ENCODE measurements at places on chromosomes 13 and 19.

- H3K4me3 ChIP-seq: no peak overlapping the region
- H3K36me3 ChIP-seq: no peaks in the 10 kb centered on the region
- peaks cover 36% of the 10 kb centered on the region for H3K4me1 ChIP-seq
Measured at GRCh38 chr13:44305286-44305685, 68.3 kb upstream of the SERP2 start.

GRCh38 chr19:3783660-3784584, 2.3 kb downstream of the MATK start:
- no peaks in the 10 kb centered on the region for H3K36me3 ChIP-seq
- no peaks in the 10 kb centered on the region for H3K4me1 ChIP-seq
- H3K4me3 ChIP-seq: peak overlapping the region; percentile 62
- no peak for DNase-seq
- no peak overlapping the region for H3K27ac ChIP-seq

- H3K4me1 ChIP-seq: peaks cover 17% of the 10 kb centered on the region
- no peak overlapping the region for H3K4me3 ChIP-seq
- DNase-seq: peak; percentile 85
- H3K27ac ChIP-seq: peak overlapping the region; percentile 51
- peaks cover 3% of the 10 kb centered on the region for H3K27me3 ChIP-seq
- H3K36me3 ChIP-seq: peaks cover 7% of the 10 kb centered on the region
Measured at GRCh38 chr19:14479975-14480699, 5.0 kb upstream of the PTGER1 start.

GRCh38 chr13:100881291-100881864, 206.8 kb upstream of the TMTC4 start:
- no peak for DNase-seq
- no peaks in the 10 kb centered on the region for H3K36me3 ChIP-seq
- no peaks in the 10 kb centered on the region for H3K27me3 ChIP-seq

DNA sequence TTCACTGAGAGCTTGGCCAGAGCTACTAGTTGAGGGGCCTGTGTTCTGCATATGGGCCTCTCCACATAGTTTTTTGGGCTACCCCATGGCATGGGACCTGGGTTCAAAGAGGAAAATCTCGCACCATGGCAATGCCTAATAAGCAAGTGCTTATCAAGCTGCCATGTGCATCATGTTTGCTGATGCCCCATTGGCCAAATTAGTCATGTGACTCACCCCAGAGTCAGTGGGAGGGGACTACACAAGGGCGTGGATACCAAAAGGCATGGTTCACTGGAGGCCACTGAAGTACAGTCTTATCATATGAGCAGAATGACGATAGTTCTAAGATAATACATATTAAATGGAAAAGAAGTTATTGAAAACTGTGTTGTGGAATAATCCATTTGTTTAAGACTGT, 214.8 kb downstream of the LMO7 start:
- no peaks in the 10 kb centered on the region for H3K4me1 ChIP-seq
- no peak overlapping the region for H3K27ac ChIP-seq
- DNase-seq: no peak

DNA sequence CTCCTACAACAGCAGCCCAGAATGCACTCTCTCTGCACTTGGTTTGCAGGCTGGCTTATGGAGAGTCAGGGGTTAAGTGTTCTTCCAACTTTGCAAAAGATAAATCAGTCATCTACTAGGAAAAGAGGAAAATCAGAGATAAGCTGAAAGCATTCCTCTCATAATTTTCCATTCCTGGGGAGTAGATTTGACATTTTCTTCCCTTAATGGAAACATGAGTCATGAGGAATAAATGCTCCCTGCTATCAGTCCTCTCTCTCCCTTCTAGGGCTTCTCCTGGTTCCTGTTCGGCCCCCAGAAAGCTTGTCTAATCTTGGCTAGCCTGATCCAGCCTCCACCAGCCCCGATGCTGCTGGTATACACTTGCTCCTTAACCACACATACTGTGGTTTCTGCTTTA, 28.4 kb upstream of the ENOX1 start:
- H3K27ac ChIP-seq: no peak overlapping the region
- no peaks in the 10 kb centered on the region for H3K36me3 ChIP-seq
- H3K4me1 ChIP-seq: no peaks in the 10 kb centered on the region
- no peak for DNase-seq
- H3K27me3 ChIP-seq: peaks cover 4% of the 10 kb centered on the region

GRCh38 chr13:40370661-40371060, 295.8 kb downstream of the FOXO1 start:
- no peak overlapping the region for H3K27ac ChIP-seq
- H3K27me3 ChIP-seq: no peaks in the 10 kb centered on the region
- H3K4me1 ChIP-seq: peaks cover 9% of the 10 kb centered on the region
- DNase-seq: no peak

- H3K36me3 ChIP-seq: no peaks in the 10 kb centered on the region
- H3K27me3 ChIP-seq: peaks cover 21% of the 10 kb centered on the region
- DNase-seq: no peak
- peak overlapping the region; percentile 74 for H3K4me3 ChIP-seq
Measured at GRCh38 chr13:97018029-97018819, 23.9 kb upstream of the OXGR1 start.

DNA sequence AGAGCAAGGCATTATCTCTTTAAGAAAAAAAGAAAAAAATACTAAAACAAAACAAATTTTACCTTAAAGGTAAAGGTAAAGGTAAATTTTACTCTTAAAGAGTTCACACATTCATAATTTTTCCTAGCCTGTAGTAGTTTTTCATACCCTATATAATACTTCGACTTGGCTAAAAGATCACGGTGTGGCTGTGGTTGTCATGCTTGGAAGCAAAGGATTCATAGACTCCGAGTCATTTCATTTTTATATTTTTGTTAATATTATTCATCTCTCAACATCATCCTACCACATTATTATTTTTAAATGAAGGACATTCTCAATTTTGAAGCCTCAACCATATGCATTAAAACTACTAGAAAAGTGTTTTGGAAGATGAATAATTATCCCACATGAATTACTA, 52.7 kb downstream of the PIBF1 start:
- no peaks in the 10 kb centered on the region for H3K27me3 ChIP-seq
- H3K36me3 ChIP-seq: peaks cover 37% of the 10 kb centered on the region
- DNase-seq: no peak
- no peaks in the 10 kb centered on the region for H3K4me1 ChIP-seq
- no peak overlapping the region for H3K4me3 ChIP-seq

- H3K4me3 ChIP-seq: no peak overlapping the region
- H3K27me3 ChIP-seq: no peaks in the 10 kb centered on the region
- H3K36me3 ChIP-seq: no peaks in the 10 kb centered on the region
- H3K4me1 ChIP-seq: no peaks in the 10 kb centered on the region
- H3K27ac ChIP-seq: no peak overlapping the region
Measured at GRCh38 chr19:52248241-52248640, 21.1 kb upstream of the ZNF766 start.

DNA sequence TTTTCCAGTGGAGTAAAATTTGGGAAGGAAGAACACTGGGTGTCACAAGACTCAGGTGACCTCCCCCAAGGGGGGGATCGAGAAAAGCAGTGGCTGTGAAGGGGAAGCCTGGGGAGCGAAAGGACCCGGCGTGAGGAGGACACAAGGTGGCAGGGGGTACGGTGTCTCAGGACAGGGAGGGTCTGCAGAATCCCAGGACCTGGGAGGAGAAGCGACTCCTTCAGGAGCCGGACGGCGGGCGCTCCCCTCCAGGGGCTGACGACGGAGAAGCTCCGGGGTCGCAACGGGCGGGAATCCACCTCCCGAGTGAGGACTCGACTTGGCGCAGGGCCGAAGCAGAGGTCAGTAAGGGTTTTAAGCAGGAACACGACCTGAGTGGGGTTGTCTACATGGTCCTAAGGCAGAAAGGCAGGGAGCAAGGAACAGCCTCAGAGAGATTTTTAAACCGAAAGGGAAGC, 529 bp downstream of the ZNF836 start:
- peak overlapping the region; percentile 96 for H3K27ac ChIP-seq
- H3K27me3 ChIP-seq: no peaks in the 10 kb centered on the region
- peaks cover 14% of the 10 kb centered on the region for H3K4me1 ChIP-seq
- DNase-seq: no peak
- H3K36me3 ChIP-seq: peaks cover 30% of the 10 kb centered on the region

- no peaks in the 10 kb centered on the region for H3K36me3 ChIP-seq
- H3K4me3 ChIP-seq: no peak overlapping the region
- H3K4me1 ChIP-seq: no peaks in the 10 kb centered on the region
- H3K27ac ChIP-seq: no peak overlapping the region
- H3K27me3 ChIP-seq: no peaks in the 10 kb centered on the region
Measured at GRCh38 chr13:78045916-78046315, 127.3 kb upstream of the EDNRB start.

DNA sequence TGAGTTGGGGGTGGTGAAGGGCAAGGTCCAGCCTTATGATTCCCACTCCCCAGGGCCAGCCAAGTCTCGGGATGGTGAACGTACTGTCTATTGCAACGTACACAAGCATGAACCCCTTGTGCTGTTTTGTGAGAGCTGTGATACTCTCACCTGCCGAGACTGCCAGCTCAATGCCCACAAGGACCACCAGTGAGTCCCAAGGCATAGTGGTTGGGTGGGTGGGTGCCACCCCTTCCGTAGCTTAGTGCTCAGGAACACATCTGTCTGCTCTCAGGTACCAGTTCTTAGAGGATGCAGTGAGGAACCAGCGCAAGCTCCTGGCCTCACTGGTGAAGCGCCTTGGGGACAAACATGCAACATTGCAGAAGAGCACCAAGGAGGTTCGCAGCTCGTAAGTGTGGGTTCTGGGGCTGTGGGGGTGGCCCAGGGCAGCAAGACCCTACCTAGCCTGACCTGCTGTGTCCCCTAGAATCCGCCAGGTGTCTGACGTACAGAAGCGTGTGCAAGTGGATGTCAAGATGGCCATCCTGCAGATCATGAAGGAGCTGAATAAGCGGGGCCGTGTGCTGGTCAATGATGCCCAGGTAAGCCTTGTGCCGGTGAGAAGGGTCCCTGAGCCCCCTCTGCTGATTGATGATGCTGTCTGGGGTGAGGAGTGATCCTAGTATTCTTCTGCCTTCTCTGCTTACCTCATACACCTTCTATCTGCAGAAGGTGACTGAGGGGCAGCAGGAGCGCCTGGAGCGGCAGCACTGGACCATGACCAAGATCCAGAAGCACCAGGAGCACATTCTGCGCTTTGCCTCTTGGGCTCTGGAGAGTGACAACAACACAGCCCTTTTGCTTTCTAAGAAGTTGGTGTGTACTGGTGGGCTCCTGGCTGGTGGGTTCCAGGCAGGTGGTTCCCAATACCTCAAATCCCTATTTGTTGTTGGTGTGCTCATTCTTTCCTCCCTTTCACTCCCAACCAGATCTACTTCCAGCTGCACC, 3.8 kb downstream of the TRIM28 start:
- H3K4me3 ChIP-seq: peak overlapping the region; percentile 93
- H3K27me3 ChIP-seq: peaks cover 11% of the 10 kb centered on the region
- DNase-seq: no peak
- peaks cover 28% of the 10 kb centered on the region for H3K36me3 ChIP-seq
- no peak overlapping the region for H3K27ac ChIP-seq
- H3K4me1 ChIP-seq: peaks cover 23% of the 10 kb centered on the region

DNA sequence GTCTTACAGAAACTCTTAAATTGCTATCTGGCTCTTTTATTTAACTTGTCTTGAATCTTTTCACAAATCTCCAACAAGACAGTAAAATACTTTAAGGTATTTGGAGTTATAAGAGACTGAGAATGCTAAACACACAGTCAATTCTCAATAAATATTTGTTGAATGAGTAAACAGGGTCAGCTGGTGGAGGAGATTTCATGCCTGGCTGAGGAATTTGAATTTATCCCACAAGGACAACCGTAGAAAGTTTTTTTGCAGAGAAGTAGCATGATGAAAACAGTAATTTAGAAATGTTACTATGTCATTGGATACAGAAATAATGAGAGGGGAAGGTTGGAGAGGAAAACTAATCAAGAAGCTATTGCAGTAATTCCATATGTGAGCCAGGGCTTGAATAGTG, 1223.7 kb downstream of the PCDH17 start:
- H3K27me3 ChIP-seq: no peaks in the 10 kb centered on the region
- no peaks in the 10 kb centered on the region for H3K4me1 ChIP-seq
- H3K27ac ChIP-seq: no peak overlapping the region
- no peak for DNase-seq
- H3K4me3 ChIP-seq: no peak overlapping the region
- no peaks in the 10 kb centered on the region for H3K36me3 ChIP-seq

- peak overlapping the region; percentile 87 for H3K4me3 ChIP-seq
- H3K36me3 ChIP-seq: peaks cover 27% of the 10 kb centered on the region
- H3K27ac ChIP-seq: peak overlapping the region; percentile 61
Measured at GRCh38 chr19:50050406-50051227, 24.8 kb downstream of the ZNF473 start.

DNA sequence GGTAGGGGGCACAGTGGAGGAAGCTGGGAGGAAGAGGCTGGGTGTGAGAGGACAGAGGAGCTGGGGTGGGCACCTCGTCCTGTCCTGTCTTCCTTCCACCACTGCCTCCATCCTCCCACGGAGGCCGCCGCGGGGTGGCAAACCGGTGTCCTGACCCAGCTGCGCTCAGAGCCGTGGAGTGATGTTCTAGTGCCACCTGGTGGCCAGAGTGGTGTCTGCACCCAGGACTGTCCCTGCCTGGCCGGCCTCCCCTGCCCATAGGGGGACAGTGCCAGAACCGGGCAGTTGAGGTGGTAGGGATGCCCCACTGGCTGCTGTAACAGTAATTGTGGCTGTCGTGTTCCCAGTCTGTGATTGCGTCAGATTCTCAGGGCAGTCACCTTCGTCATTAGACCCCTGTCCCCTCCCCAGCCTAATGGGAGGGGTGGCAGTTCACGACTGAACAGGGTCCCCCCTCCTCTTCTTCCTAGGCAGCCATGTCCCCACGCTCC, 11.1 kb upstream of the ARRDC2 start:
- peaks cover 8% of the 10 kb centered on the region for H3K27me3 ChIP-seq
- peak; percentile 91 for DNase-seq
- no peaks in the 10 kb centered on the region for H3K4me1 ChIP-seq
- H3K36me3 ChIP-seq: no peaks in the 10 kb centered on the region
- H3K4me3 ChIP-seq: no peak overlapping the region

GRCh38 chr13:43244481-43244880, 221.1 kb downstream of the DNAJC15 start:
- H3K27me3 ChIP-seq: no peaks in the 10 kb centered on the region
- DNase-seq: no peak
- peaks cover 29% of the 10 kb centered on the region for H3K4me1 ChIP-seq
- H3K36me3 ChIP-seq: no peaks in the 10 kb centered on the region
- no peak overlapping the region for H3K27ac ChIP-seq

DNA sequence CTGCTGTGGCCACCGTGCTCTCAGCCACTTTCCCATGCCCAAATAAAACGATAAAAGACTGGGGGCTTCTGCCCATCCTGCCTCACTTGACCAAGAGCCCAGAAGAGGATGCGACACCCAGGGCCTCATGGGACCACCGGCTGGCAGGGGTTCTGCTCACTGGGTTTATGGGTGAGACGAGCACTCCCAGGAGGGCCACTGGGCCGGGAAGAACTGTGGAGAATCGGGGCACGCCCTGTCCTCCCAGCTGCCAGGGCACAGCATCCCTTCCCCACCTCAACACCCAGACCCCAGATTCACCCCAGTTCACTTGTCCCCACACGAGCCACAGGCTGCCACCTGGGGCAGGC, 4.7 kb upstream of the F10 start:
- H3K27me3 ChIP-seq: peaks cover 22% of the 10 kb centered on the region
- H3K4me3 ChIP-seq: no peak overlapping the region
- H3K27ac ChIP-seq: no peak overlapping the region
- H3K4me1 ChIP-seq: peaks cover 8% of the 10 kb centered on the region
- no peaks in the 10 kb centered on the region for H3K36me3 ChIP-seq

- H3K4me3 ChIP-seq: no peak overlapping the region
- H3K36me3 ChIP-seq: no peaks in the 10 kb centered on the region
- peaks cover 25% of the 10 kb centered on the region for H3K27me3 ChIP-seq
- no peak for DNase-seq
- no peak overlapping the region for H3K27ac ChIP-seq
Measured at GRCh38 chr13:114166381-114167131, 12.5 kb upstream of the CFAP97D2 start.

- no peak for DNase-seq
- H3K4me1 ChIP-seq: peaks cover 35% of the 10 kb centered on the region
Measured at GRCh38 chr13:40600149-40600751, 66.2 kb downstream of the FOXO1 start.

GRCh38 chr13:48050550-48050949, 13.0 kb downstream of the NUDT15 start:
- no peaks in the 10 kb centered on the region for H3K4me1 ChIP-seq
- H3K27me3 ChIP-seq: no peaks in the 10 kb centered on the region
- no peak for DNase-seq
